Inflammatory macrophage treated with lipopolysaccharide for 1 hour (primary cell): ENCODE measurements at places on chromosomes 5 and 9.
A peak's percentile ranks its signal among the peaks of the same experiment; 100 is the strongest.

GRCh38 chr5:122639033-122639432 is 135.8 kb upstream of the SNX2 start:
- DNase-seq, result no peak

DNA sequence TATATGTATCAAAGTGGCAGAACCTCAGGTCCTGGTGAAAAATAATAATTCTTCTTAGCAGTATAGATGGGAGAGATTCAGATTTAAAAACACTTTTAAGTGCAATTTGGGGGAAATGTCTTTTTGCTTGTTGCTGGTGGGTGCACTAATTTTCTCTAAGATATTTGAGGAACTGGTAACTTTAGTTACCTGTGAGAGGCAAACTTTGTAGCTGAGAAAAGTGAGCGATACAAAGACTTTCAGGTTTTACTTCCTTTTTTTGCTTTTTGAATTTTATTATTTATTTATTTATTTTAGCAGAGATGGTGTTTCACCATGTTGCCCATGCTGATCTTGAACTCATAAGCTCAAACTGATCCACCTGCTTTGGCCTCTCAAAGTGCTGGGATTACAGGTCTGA is 303.1 kb upstream of the PTGER4 start:
- no peak for DNase-seq

- no peak for DNase-seq
Observed at GRCh38 chr9:110016340-110016739, 191.6 kb downstream of the C9orf152 start.

DNA sequence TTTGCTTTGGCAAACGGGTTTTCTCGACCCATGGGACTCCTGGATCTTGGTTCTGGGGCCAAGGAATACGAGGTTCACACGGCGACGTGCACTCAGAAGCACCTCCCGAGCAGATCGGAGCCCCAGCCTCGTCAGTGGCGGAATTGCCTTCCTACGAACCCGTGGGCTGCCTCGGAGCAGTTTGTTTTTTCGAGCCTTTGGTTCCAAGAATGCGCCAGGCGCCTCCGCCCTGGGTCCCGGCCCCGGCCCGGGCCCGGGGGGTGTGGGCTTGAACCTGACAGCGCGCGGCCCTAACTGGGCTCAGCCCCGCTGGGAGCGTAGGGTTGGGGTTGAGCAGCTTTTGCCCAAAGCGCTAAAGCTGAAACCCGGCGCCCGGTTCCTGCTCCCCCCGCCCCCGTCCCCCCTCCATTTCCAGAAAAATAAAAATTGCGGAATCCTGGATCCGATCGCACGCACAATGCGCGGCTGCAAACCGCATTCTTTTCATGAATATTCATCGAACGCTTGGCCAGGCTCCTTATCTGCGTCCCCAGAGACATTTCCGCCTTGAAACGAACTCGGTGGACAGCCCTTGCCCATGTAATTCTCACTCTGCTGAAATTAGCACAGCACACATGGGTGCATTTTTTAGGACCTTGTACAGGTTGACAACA is 1.0 kb downstream of the BASP1 start:
- no peak for DNase-seq

DNA sequence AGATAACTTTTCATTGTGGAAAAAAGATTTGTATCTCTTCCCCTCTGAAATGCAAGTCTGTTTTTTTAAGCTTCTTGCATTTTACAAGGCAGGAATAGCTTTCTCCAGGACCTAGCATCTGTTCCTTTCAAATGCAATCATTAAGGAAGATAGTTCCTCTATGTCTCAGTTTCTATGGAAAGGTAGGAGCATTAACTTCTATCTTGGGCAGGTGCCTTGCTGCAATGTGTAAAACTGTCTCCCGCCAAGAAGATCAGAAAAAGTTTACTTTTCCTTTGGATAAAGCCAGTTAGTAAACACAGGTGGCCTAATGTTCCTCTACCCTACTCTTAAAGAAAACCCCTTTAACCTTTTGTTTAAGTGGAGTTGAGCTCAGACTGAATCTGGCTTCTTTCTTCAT is 560.6 kb upstream of the CYLC2 start:
- DNase-seq, result no peak

GRCh38 chr5:73170522-73170921 is 2.5 kb upstream of the TMEM174 start:
- peak; percentile 62 for DNase-seq

GRCh38 chr5:173823721-173824567 is 64.2 kb upstream of the CPEB4 start:
- DNase-seq, result no peak
